ENCODE measurements at places on chromosomes 3 and 15.
A peak's percentile ranks its signal among the peaks of the same experiment; 100 is the strongest.

DNA sequence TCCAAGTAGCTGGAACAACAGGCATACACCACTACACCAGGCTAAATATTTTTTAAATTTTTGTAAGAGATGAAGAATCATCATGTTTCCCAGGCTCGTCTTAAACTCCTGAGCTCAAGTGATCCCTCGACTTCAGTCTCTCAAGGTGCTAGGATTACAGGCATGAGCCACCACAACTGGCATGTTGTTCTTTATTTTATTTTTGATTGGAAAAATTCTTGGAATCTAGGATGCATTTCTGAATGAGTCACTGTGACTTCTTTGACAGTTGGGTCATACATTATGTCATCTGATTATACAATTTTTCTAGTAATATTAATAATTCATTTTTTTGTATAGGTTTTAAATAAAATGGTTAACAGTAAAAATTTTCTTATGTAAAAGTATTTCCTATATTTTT, 870.2 kb downstream of the SI start:
- H3K4me3 ChIP-seq = no peak overlapping the region
- H3K4me1 ChIP-seq = no peaks in the 10 kb centered on the region
- DNase-seq = no peak
- no peaks in the 10 kb centered on the region for H3K36me3 ChIP-seq

GRCh38 chr3:4834403-4834866, 144.8 kb upstream of the BHLHE40 start:
- H3K4me3 ChIP-seq = no peak overlapping the region
- no peak overlapping the region for H3K27ac ChIP-seq
- H3K27me3 ChIP-seq = no peaks in the 10 kb centered on the region
- H3K4me1 ChIP-seq = no peaks in the 10 kb centered on the region

DNA sequence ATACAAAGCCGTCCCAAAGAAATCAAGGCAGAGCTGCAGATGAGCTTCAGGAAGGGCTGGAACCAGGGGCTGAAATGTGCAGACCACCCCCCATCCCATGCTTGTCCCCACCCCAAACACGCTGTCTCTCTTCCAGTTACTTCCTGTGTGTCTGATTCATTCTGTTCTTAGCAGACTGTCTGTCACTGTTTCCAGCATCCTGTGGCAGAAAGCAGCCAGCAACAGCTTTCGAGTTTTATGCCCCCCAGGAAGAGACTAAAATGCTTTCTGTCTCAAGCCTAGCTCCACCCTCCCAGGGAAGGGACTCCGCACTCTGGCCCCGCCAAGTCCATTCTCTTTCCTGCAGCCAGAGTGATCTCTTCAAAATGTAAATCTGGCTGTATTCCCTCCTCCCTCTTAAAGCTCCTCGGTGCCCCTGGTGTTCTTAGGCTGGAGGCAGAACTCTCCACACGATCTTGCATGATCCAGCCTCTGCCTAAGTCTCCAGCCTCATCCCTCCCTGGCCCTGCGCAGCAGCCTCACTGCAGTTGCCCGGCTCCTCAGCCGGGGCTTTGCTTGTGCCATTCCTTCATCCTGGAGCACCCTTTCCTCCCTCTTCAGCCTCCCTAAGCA, 41.5 kb downstream of the HRH1 start:
- no peaks in the 10 kb centered on the region for H3K4me1 ChIP-seq
- no peak for DNase-seq
- no peaks in the 10 kb centered on the region for H3K27me3 ChIP-seq
- H3K27ac ChIP-seq = no peak overlapping the region
- no peak overlapping the region for H3K4me3 ChIP-seq

DNA sequence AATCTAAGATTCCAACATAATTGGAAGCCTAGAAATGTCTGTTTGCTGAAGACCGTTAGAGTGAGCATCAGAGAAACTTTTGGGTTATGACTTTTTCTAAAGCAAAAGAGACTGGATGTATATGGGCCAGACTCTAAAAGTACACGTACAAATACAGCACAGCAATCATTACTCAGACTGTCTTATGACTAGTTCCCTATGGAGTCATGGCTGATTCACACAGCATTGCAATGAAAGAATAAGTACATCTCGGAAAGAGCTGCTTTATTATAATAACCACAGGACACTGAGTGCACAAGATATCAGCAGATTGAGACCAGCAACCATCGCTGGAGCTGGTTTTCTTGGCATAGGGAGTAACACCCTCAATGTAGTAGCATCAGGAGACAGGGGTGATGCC, 618.6 kb downstream of the NLGN1 start:
- H3K4me3 ChIP-seq = no peak overlapping the region
- H3K27ac ChIP-seq = no peak overlapping the region
- no peak for DNase-seq
- peaks cover 1% of the 10 kb centered on the region for H3K27me3 ChIP-seq
- H3K4me1 ChIP-seq = no peaks in the 10 kb centered on the region
- H3K36me3 ChIP-seq = no peaks in the 10 kb centered on the region

- H3K36me3 ChIP-seq = no peaks in the 10 kb centered on the region
- no peaks in the 10 kb centered on the region for H3K4me1 ChIP-seq
- H3K27me3 ChIP-seq = peaks cover 1% of the 10 kb centered on the region
- no peak overlapping the region for H3K4me3 ChIP-seq
These were observed 374.7 kb upstream of the GOLIM4 start for GRCh38 chr3:168470380-168470779.

- DNase-seq = no peak
- H3K36me3 ChIP-seq = no peaks in the 10 kb centered on the region
- no peak overlapping the region for H3K27ac ChIP-seq
- no peak overlapping the region for H3K4me3 ChIP-seq
These were observed 64.0 kb downstream of the GREM1 start for GRCh38 chr15:32781781-32782180.

- H3K4me1 ChIP-seq = peaks cover 3% of the 10 kb centered on the region
- H3K27me3 ChIP-seq = no peaks in the 10 kb centered on the region
- H3K36me3 ChIP-seq = no peaks in the 10 kb centered on the region
- H3K27ac ChIP-seq = no peak overlapping the region
These were observed 25.3 kb upstream of the ANKRD28 start for GRCh38 chr3:15823092-15823491.

DNA sequence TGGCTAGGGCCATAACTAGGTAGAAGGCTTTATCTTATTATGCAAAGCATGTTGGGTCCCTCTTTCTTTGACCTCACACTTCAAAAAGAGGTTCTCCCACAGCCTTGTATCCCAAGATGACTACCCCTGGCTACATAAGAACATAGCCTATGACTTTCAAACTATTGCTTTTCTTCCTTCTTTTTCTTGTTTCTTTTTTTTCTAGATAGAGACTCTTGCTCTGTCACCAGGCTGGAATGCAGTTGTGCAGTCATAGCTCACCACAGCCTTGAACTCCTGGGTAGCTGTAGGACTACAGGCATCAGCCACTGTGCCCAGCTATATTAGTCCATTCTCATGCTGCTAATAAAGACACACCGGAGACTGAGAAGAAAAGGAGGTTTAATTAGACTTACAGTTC, 47.2 kb downstream of the DIPK2A start:
- H3K36me3 ChIP-seq = no peaks in the 10 kb centered on the region
- no peak for DNase-seq
- H3K27me3 ChIP-seq = no peaks in the 10 kb centered on the region

DNA sequence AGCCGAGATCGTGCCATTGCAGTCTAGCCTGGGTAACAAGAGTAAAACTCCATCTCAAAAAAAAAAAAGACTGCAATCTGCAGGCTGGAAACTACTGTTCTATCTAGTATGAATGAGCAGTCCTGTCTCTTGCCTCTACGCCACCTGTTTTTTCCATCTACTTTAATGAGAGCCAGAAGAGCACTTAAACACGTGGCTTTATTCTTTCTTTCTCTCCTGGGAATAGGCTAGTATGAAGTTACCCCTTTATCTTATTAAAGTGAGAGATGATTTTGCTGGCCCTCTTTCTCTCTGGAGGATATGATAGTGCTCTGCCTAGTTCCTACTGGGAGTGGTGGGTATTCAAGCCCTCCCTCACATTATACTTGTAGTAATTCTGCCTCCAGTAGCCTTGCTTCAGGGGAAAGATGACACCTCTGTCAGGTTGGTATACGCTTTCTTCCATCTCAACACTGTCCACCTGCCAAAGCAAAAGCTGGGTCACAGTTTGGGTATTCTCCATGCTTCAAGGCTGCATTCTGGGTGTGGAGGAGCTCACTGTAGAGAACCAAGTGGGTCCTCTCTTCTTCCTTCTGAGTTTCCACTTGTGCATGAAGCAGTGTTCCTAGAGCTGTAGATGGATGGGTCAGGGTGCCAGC, 17.8 kb downstream of the MAPKBP1 start:
- H3K4me1 ChIP-seq = peaks cover 19% of the 10 kb centered on the region
- no peak for DNase-seq
- no peaks in the 10 kb centered on the region for H3K36me3 ChIP-seq
- H3K4me3 ChIP-seq = no peak overlapping the region
- H3K27ac ChIP-seq = no peak overlapping the region

GRCh38 chr3:61439122-61439458, 122.3 kb upstream of the PTPRG start:
- H3K4me1 ChIP-seq = no peaks in the 10 kb centered on the region
- DNase-seq = no peak
- H3K27me3 ChIP-seq = no peaks in the 10 kb centered on the region
- no peak overlapping the region for H3K27ac ChIP-seq
- no peaks in the 10 kb centered on the region for H3K36me3 ChIP-seq

GRCh38 chr3:188948281-188948996, 223.3 kb upstream of the TPRG1 start:
- H3K4me3 ChIP-seq = peak overlapping the region; percentile 61
- DNase-seq = no peak
- no peaks in the 10 kb centered on the region for H3K36me3 ChIP-seq
- H3K4me1 ChIP-seq = peaks cover 10% of the 10 kb centered on the region
- H3K27me3 ChIP-seq = peaks cover 4% of the 10 kb centered on the region
- peak overlapping the region; percentile 67 for H3K27ac ChIP-seq

DNA sequence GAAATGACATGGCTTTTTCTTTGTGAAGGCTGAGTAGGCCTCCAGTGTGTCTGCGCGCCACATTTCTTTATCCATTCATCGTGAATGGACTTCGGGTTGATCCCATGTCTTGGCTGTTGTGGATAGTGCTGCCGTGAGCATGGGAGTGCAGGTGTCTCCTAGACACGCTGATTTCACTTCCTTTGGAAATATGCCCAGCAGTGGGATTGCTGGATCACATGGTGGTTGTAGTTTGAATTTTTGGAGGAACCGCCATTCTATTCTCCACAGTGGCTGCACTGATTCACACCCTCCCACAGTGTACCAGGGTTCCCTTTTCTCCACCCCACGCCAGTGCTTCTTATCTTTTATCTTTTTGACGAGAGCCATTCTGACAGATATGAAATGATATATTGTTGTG, 171.7 kb downstream of the NSMCE3 start:
- no peak overlapping the region for H3K27ac ChIP-seq
- no peak overlapping the region for H3K4me3 ChIP-seq
- no peaks in the 10 kb centered on the region for H3K27me3 ChIP-seq
- peaks cover 3% of the 10 kb centered on the region for H3K4me1 ChIP-seq
- DNase-seq = no peak
- no peaks in the 10 kb centered on the region for H3K36me3 ChIP-seq

GRCh38 chr15:67177752-67178151, 76.7 kb downstream of the AAGAB start:
- H3K36me3 ChIP-seq = no peaks in the 10 kb centered on the region
- peaks cover 13% of the 10 kb centered on the region for H3K4me1 ChIP-seq
- H3K27me3 ChIP-seq = no peaks in the 10 kb centered on the region
- no peak for DNase-seq
- H3K4me3 ChIP-seq = no peak overlapping the region

DNA sequence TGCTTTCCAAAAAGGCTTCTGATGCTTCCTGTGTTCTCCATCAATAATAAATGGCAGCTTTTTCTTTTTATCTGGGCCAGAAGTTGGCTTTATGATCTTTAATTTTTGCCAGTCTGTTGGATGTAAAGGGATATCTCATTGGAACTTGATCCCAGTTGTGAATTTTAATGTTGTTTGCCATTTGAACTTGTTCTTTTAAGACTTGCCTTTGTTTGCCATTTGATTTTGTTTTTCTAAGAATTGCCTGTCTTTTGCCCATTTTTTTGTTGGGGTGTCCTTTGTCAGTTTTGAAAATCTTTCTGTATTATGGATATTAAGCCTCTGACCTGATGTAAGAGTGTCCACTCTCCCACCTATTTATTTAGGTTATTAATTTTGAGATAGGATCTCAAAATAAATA, 9.8 kb downstream of the FXR1 start:
- no peak overlapping the region for H3K27ac ChIP-seq
- H3K36me3 ChIP-seq = peaks cover 8% of the 10 kb centered on the region
- H3K27me3 ChIP-seq = no peaks in the 10 kb centered on the region
- no peak overlapping the region for H3K4me3 ChIP-seq

- no peak overlapping the region for H3K4me3 ChIP-seq
- H3K27ac ChIP-seq = no peak overlapping the region
- H3K4me1 ChIP-seq = peaks cover 14% of the 10 kb centered on the region
- H3K27me3 ChIP-seq = no peaks in the 10 kb centered on the region
- no peak for DNase-seq
- H3K36me3 ChIP-seq = no peaks in the 10 kb centered on the region
These were observed 47.7 kb upstream of the HES1 start for GRCh38 chr3:194087995-194088855.

DNA sequence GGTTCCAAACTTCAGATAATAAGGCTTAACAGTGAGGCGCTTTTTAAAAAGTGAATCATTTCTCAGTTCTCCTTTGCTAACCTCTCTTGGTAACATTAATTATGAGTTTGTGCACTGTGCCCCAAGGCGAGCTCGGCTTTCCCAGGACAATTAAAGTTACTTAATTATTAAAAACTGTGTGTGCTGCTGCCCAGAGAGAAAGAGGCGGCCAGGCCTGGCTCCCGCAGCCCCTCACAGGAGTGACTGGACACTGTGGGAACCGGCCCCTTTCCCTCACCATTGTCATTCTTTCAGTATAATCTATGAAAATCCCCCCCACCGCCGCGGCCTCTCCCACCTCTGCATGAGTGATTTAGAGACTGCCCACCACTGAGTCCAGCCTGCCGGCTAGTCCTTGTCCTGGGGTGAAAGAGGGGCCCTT, 43.1 kb upstream of the HES1 start:
- no peaks in the 10 kb centered on the region for H3K36me3 ChIP-seq
- H3K4me1 ChIP-seq = peaks cover 5% of the 10 kb centered on the region
- H3K27me3 ChIP-seq = no peaks in the 10 kb centered on the region
- H3K27ac ChIP-seq = no peak overlapping the region
- DNase-seq = no peak

DNA sequence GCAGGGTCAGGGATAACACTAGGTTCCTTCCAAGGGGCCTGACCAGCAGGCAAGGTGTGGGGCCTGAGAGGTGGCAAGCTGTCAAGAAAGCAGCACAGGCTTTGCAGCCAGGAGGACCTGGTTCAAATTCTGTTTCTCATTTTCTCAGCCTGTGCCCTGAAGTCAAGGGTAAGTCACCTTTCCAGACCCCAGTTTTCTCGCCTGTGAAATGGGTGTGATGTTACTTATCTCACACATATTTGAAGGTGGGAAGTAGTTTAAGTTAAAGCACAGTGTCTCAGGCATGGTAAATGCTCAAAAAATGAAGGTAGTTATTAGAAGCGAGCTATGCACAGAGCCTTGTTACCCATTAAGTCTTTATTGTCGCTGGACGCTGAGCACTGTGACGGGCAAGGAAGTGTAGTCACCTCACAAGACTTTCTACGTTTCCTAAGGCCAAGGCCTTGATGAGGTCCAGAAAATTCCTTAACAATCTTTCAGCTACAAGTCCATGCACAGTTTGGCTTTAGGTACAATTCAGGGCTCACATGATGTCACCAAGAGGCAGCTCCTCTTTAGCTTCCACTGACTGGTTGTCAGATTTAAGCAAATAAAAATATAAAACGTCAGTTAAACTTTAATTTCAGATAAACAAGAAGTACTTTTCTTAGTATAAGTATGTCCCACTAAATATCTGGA, 522.6 kb upstream of the PROK2 start:
- no peak for DNase-seq
- no peaks in the 10 kb centered on the region for H3K4me1 ChIP-seq
- H3K36me3 ChIP-seq = no peaks in the 10 kb centered on the region
- H3K27ac ChIP-seq = no peak overlapping the region
- no peaks in the 10 kb centered on the region for H3K27me3 ChIP-seq

GRCh38 chr3:157058392-157059071, 101.4 kb downstream of the CCNL1 start:
- H3K4me1 ChIP-seq = no peaks in the 10 kb centered on the region
- H3K27ac ChIP-seq = no peak overlapping the region
- H3K4me3 ChIP-seq = no peak overlapping the region
- H3K27me3 ChIP-seq = no peaks in the 10 kb centered on the region
- DNase-seq = no peak

Data from H1 (cell line).